ENCODE measurements at places on chromosomes 3 and 15.

DNA sequence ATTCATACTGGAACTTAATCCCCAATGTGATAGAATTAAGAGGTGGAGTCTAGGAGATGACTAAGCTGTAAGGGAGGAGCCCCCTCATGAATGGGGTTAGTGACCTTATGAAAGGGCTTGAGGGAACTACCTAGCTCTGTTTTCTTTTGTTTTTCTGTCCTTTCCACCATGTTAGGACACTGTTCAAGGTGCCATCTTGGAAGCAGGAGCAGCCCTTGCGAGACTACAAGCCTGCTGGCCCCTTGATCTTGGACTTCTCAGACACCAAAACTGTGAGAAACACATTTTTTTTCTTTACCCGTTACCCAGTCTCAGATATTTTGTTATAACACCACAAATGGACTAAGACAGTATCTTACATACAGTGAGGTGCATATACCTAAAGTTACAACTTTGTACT lies 26.5 kb downstream of the GOLGA6A start:
- DNase-seq = no peak

DNA sequence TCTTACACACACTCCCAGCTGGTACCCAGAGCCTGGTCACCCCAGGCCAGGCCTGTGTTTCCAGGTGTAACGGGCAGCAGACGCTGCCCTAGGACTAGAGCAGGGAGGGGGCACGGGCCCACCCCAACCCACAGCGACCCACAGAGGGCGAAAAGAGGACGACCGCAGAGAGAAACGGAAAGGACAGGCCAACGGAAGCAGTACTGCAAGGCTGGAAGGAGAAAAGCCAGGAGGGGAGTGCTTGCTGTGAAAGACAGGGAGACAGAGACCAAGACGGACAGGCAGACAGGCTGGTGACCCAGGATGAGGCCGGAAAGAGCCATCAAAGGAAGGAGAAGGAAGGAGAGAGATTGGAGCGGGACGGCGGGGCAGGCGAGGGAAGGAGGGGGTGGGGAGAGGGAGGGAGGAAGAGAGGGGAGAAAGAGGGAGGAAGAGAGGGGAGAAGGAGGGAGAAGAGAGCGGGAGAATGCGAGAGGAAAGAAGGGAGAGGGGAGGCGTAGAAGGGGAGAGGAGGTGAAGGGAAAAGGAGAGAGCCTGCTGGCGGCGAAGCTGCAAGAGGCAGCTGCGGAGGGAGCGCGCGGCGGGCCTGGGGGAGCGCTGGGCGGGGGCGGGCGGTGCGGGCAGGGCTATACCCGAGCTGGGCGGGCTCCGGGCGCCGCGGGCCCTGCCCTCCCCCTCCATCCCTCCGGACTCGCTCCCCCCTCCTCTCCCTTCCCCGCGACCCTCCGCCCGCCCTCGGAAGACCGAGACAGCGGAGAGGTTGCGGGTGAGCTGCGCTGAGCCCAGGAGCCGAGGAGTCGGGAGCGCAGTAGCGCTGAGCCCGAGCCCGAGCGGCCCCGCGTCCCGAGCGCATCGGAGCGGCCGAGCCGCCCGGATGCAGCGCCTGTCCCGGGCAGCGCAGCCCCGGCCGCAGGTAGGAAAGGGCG lies at the start of gene SLC6A1:
Gene SLC6A1, plus strand, starts transcription at position 732 of the 926 bp plus-strand sequence. CDS start 24,464 bp downstream, outside the sequence.
- DNase-seq = no peak

GRCh38 chr3:184481984-184482671 lies 79.5 kb upstream of the EPHB3 start:
- DNase-seq = no peak

GRCh38 chr3:97885931-97886824 lies 64.4 kb downstream of the CRYBG3 start:
- DNase-seq = no peak

- no peak for DNase-seq
Observed at GRCh38 chr15:74434263-74435136, 742 bp upstream of the SEMA7A start.

DNA sequence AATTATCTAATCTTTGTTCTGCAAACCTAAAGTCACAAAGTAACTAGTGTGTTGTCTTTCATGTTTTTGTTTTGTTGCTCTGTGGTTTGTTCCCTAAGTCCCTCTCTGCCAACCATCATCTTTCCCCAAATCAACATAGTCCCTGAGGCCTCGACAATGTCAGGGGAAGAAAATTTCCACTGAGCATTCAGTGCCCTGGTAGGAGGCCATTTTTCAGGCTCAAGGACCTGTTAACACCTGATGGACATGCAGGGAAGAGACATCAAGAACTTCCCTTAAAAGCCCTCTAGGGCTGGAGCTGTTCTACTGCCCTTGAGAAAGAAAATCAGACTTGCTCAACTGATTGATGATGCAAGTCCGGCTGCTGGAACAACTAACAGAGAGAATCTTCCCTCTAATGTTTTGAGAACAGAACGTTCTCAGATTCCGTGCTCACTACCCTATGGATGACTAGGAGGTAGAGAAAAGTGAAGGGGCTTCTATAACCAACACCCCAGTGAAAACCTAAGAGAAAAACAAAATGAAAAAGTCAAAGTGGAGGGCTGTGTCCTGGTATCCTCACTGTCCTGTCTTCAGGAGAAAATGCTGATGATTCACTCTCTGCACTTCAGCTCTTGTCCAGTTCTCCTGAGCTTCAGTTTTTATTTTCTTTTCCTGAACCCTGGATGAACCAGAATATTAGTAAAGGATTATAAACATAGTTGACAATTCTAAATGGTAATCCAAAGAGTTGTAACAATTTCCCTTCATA lies 373.1 kb downstream of the FOXP1 start:
- DNase-seq = no peak

GRCh38 chr3:171231361-171231760 lies 204.8 kb upstream of the SLC2A2 start:
- no peak for DNase-seq

DNA sequence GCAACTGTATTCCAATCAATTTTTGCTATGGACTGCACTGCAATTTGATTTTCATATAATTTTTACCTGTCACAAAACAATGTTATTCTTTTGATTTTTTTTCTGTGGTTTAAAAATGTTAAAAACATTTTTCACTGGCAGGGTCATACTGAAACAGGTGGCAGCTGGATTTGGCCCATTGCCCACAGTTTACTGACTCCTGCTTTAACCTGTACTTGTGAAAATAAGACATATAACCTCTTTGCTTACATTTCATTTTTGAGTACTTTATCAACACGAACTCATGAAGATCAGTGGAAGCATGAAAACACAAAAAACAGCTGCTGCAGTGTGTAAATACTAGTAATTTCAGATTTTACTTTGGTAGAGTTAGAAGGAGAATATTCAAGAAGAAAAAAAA lies 313.1 kb downstream of the WDR72 start:
- no peak for DNase-seq

DNA sequence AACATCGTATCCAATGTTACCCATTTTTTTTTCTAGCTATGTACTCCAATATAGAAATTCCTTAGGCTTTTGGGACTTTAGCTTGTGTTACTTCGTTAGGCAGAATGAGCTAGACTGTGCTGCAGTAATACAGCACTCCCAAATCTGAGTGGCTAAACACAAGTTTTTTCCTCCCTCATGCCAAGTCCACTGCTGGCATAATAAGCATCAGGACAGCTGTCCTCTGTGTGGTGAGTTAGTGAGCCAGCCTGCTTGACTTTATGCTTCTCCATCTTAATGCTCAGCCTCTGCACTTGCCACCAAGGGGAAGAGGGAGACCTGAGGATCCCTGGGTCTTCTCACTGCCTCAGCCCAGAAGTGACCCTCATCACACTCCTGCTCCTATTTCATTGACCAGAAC lies 18.2 kb upstream of the ACOX2 start:
- DNase-seq = no peak

DNA sequence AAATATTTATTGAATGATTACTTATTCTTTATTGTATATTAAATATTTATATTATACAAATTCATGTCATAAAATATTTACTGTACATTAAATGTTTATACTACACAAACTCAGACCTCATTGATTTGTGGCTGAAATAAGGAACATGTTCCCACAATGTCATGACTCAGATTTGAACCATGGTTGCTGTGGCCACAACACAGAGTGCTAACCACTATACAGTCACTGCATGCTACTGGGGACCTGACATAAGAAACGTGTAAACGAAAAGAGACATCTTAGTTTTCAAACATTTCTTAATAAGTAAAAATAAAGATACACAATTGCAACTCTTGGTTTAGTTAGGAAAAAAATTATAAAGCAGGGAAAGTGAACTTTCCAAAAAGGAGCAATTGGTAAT lies 99.1 kb upstream of the AGTR1 start:
- no peak for DNase-seq

DNA sequence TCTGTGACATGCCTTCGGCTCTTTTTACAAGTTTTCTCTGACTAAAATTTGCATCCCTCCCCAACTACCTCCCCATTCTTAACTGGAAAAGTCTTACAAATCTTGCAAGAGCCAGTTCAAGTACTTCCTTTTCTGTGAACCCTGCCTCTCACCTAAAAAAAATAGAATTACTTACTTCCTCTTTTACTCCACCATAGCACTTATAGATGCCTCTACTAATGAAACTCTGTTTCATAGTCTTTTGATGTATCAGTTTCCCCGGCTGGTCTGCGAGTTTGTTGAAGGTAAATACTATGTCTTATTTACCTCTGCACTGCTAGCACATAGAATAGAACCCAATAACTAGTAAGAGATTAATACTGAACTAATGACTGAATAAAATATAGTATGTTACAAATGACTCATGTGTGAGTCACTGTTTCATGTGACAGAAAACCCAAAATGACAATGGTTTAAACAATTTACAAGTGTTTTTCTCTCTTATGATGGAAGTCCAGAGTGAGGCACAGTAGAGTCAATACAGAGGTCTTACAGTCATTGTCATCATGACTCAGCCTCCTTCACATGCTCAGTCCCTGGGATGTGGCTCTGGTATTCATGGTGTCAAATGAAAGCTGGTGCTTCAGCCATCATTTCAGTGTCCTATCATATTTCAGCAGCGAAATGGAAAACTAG lies 393.5 kb downstream of the RSL24D1 start:
- no peak for DNase-seq

DNA sequence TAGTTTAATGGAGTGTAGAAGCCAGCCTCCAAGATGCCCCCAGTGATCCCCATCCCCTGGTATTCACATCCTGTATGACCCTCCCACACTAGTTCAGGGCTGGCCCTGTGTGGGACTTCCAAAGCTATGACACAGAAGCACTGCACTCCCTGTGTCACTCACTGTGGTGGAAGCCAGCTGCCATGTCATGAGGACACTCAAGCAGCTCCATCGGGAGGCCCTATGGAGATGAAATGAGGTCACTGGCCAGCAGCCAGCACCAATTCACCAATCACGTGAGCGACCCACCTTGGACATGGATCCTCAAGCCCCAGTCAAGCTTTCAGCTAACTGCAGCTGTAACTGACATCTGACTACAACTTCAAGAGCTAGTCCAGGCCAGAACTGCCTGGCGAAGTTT lies 3.9 kb upstream of the ACAN start:
- DNase-seq = no peak

DNA sequence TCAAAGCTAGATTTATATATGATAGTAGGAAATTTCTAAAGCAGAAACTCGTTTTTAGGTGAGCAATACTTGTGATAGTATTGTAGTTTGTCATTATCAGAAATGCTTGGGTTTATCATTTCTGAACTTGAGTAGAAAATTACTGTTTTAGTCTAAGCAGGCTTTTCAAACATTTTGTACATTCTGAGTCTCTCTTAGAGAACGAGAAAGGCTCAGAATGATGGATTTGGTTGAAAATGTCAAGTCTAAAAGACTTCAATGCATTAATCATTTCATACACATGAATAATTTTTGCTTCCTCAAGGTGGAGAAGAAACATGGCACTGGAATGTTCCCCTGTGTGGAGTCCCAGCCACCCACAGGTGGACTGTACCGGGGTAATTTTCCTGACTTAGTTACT lies 387.1 kb downstream of the NAALADL2 start:
- DNase-seq = no peak

GRCh38 chr15:84697236-84697990 lies 18.5 kb downstream of the SEC11A start:
- no peak for DNase-seq

GRCh38 chr3:128217702-128218547 lies 64.6 kb downstream of the EEFSEC start:
- DNase-seq = no peak

GRCh38 chr3:17845026-17845812 lies 102.8 kb upstream of the TBC1D5 start:
- DNase-seq = no peak

DNA sequence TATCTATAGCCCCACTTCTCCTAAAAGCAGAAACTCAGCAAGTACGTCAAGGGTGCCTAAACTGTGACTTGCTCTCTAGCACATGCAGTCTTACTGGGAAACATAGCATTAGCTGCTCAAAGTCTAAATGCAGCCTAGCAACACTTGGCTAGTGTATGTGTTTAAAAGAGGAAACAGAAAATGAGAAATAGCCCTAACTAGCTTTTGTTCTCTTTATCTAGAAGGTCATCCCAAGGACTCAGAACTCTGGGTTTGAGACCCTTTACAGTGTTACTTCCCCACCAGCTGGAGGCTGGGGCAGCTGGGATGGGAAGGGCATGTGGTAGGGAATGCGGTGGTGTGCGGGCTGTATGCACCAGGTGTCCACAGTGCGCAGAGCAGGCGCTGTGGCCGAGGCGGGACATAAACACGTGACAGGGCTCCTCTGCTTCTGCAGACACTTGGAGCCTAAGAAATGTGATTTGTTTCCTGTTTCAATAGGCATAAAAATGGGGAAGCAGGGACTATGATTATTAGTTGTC lies 13.3 kb downstream of the ETV5 start:
- no peak for DNase-seq

DNA sequence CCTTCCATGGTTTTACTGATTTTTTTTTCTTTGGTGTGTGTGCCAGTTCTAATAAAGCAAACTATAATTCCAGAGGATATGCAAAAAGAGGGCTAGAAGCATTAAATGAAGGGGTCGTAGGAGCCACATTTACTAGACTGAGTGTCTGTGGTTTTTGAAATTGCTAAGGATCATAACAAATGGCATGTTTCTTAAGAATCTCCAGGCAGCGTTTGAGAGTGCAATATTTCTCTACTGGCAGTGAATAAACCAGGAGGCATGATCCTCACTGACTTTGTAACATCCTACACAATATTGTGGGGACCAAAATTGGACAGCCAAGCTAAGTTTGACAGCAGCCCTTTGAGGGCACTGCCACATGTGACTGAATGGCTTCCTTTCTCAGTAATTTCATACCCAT lies 115.9 kb upstream of the CCNL1 start:
- no peak for DNase-seq

- peak; percentile 6 for DNase-seq
Observed at GRCh38 chr3:68893600-68894239, 38.6 kb downstream of the TAFA4 start.

GRCh38 chr3:12994357-12994606 lies 78.9 kb downstream of the IQSEC1 start:
- DNase-seq = no peak

DNA sequence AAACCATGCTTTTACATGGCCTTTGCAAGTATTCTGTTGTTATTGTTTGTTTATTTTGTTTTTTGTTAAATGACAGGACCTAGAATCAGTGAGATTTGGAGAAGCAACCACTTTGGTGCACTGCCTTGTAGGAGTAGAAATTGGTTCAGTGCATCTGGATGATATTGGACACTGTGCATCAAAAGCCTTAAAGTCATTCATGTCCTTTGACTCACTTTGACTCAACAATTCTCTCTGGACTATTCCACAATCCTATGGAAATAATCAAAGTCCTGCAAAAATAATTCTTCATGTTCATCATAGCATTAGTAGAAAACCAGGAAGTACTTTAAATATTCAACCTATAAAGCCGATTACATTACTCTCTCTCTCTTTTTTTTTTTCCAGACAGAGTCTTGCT lies 224.8 kb downstream of the ABHD5 start:
- DNase-seq = no peak

- no peak for DNase-seq
Observed at GRCh38 chr15:32112101-32112500, 81.8 kb downstream of the CHRNA7 start.

All from NCI-H1092 (cell line).